RPMI8226 (cell line): ENCODE measurements at places on chromosomes 2 and 18.
A peak's percentile ranks its signal among the peaks of the same experiment; 100 is the strongest.

GRCh38 chr2:66488946-66489345 lies 54.0 kb downstream of the MEIS1 start:
- no peak for DNase-seq

- DNase-seq, result no peak
Measured at GRCh38 chr18:8952769-8953760, 149.4 kb upstream of the NDUFV2 start.

DNA sequence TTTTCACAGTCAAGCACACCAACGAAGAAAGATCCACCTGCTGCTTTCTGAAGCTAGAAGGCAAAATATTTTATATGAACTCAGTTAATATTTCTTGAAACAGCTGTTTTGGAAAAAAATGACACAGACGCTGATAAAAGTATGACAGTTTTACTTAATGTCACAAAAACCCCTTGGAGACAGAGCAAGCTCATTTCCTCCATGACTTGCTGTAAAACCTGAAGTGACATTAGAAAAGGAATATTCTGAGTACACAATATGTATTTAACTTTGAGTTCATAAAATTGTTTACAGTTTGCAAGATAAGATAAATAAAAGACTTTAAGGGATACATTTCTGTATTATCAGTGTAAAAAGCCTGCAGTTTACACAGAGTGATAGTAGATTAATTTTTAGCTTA lies 105.4 kb downstream of the DSEL start:
- DNase-seq, result no peak

GRCh38 chr2:23824777-23825212 lies 102.1 kb downstream of the ATAD2B start:
- DNase-seq, result peak; percentile 65

GRCh38 chr2:222652491-222653255 lies 3.2 kb downstream of the FARSB start:
- DNase-seq, result no peak

- DNase-seq, result no peak
Measured at GRCh38 chr2:218343591-218343990, 13.1 kb upstream of the CATIP start.

- no peak for DNase-seq
Measured at GRCh38 chr2:219598308-219599078, 836 bp downstream of the STK11IP start.

DNA sequence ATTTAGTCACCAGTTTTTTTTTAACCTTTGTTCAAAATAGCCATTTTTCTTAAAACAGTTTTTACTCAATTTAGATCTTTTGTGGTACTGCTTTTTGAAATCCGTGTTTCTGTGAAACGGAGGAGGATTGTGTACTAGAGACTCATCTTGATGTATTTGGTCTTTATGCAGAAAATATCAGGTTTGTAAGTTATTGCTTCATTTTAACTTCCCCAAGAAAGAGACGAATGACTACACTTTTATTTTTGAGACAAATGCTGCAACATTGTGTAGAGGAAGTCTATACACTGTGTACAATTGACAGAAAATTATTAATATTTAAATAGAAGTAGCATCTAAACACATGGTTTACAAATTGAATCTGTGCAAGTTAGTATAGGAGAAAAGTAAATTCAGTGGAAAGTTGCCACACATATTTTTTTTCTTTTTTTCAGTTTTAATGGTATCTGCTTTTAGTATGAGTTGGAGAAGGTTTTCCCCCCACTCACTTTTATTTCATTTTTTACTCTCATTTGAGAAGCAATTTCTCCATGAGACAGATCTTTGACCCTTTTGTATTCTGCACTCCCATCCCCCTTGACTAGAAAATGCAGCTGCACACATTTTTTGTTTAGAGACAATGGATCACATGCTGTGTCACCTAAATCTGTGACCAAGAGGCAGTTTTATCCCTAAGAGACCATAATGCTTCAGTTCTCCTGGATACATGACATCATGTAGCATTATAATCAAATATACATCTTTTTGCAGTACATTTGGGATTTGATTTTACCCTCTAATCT lies 200.8 kb upstream of the STON1 start:
- DNase-seq, result peak; percentile 52

GRCh38 chr2:115529627-115530026 lies 1087.2 kb downstream of the DPP10 start:
- no peak for DNase-seq

DNA sequence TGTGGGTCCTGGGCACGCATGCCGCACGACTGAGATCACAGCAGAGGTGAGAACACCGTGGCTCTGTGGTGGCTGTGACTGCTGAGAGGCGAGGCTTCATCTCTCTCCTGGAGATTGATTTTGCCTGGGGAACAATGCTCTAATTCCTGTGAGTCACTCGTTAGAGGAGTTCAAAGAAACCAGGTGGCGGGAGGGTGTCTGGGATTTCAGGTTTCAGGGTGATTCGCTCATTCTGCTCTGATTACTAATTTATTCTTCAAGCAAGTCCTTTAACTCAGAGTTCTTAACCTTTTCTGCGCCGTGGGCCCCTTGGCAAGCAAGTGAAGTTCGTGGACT lies 56.3 kb downstream of the GLI2 start:
- DNase-seq, result no peak

GRCh38 chr2:104425850-104426595 lies 427.9 kb upstream of the POU3F3 start:
- no peak for DNase-seq
